EL (cell line): ENCODE measurements at places on chromosomes 13 and 19.

DNA sequence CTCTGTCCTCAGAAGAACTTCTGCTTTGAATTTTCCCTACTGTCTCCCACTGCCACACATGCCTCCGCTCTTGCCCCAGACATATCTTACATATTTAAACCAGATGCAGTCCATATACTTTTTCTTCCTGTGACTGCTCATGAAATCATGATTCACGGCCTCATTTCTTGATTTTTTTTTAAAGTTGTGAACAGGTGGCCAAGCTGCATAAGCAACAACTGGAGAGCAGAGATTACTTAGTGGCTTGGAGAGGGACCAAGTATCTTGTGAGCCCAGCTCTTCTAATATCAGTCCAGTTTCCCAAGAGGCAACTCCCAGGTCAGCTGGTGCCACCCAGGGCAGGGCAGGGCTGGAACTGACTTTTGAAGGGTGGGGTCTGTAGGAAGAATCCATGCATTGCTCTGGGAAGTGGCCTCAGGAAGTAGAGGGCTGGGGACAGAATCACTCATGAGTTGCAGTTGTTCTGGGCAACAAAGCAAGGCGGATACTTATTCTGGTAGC, 152.4 kb downstream of the LMO7 start:
- DNase-seq, result peak; percentile 82

- DNase-seq, result peak; percentile 9
These were observed 254.3 kb upstream of the SLITRK1 start for GRCh38 chr13:84136582-84136981.

DNA sequence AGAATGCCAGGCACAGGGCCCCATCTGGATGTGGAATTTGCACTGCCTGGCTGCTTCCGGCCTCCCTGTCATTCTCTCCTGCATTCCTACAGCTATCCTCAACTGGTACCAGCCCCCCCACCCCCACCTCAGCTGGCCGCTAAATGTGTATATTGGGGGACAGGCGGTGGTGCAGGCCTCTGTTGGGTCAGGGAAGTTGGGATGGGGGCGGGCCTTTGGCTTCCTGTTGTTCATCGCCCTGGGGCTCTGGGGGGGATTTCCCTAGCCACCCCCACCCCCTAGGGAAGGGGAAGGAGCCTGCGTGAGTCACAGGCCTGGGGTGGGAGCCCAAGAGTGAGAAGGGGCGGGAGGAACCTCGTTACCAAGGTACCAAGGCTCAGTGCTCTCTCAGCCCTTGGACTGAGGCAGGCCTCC, 10.6 kb downstream of the POU2F2 start:
- peak; percentile 99 for DNase-seq

- no peak for DNase-seq
These were observed 31.2 kb upstream of the SLC10A2 start for GRCh38 chr13:103097366-103097928.

GRCh38 chr13:39870197-39870747, 214.8 kb downstream of the COG6 start:
- peak; percentile 34 for DNase-seq

DNA sequence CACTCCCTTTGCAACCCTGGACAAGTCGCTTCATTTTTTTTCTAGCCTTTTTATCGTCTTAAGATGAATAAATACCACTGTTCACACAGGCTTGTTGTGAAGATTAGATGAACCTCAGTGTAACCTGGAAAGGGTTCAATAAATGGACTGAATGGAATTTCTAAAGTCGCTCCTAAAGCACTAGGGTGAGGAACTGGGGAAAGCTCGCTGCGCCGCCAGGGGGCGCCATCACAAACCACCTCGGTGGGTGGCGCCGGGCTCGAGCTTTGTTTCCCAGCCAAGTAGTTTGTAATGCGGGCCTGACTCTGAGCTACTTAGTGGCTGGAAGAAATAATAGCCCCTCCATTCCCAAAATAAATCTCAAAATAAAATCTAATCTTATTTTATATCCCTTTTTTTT, 2.2 kb upstream of the CEACAM6 start:
- peak; percentile 35 for DNase-seq

DNA sequence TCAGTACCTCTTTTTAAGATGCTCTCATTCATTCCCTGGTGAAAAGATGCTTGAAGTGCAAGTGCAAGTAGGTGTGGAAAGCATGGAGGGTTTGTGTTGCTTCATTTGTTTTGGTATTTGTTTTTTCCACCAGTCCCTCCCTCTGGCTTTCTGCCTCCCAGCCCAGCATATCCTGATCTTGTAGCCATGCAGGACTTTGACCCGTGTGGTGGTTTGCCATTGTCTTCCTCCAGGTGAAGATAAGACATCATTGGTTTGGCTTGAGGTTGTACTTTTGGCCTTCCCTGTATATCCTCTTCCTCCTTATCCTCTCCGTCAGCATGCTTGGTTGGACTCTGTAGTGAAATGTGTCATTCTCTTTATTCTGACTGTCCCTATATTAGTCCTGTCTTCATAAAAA, 9.1 kb downstream of the SPINT2 start:
- DNase-seq, result no peak

DNA sequence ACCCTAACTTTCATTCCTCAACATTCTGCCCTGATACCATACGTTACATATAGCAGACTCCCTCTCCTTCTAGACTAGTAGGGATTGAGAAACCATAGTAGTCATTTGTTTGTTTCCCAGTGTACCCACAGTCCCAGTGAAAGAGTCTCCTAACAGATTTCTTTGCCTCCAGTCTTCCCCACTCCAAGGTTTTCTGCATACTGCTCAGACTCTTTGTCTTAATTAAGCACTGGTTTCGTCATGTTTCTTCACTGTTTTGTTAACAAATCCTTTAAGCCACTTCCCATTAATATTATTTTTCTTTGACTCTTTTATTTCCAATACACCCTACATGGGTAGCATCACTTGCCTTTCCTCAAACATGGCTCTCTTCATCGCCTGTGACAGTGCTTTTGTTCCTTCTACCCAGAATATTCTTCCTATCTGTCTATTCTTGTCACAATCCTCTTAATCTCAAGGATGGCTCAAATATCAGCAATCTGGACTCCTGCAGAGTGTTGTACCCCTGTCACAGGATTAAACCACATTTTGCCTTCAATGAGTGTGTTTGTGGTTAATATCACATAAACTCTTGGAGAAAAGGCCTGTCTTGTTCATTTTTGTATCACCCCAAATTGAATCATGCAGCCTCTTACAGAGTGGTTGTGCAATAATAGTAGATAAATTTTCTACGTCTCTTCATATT, 92.7 kb upstream of the KLF12 start:
- no peak for DNase-seq

- no peak for DNase-seq
These were observed 47.0 kb downstream of the SERP2 start for GRCh38 chr13:44420376-44421220.

- peak; percentile 48 for DNase-seq
These were observed 42.0 kb downstream of the LNX2 start for GRCh38 chr13:27578121-27579030.

GRCh38 chr19:15128162-15128770, 21.1 kb downstream of the SYDE1 start:
- no peak for DNase-seq

- no peak for DNase-seq
These were observed 7.3 kb downstream of the METTL21C start for GRCh38 chr13:102687520-102687919.

- no peak for DNase-seq
These were observed 27.3 kb upstream of the LDLR start for GRCh38 chr19:11061952-11062351.

GRCh38 chr19:56423276-56423984, 19.3 kb downstream of the ZNF583 start:
- DNase-seq, result no peak

- no peak for DNase-seq
These were observed 61.1 kb downstream of the GSX1 start for GRCh38 chr13:27853335-27853734.

- peak; percentile 90 for DNase-seq
These were observed 7.7 kb downstream of the UBE2L5 start for GRCh38 chr13:30429721-30430694.

GRCh38 chr13:97342136-97342535, 91.8 kb upstream of the RAP2A start:
- no peak for DNase-seq

- DNase-seq, result no peak
These were observed 635.7 kb downstream of the UQCRFS1 start for GRCh38 chr19:28577233-28577632.

DNA sequence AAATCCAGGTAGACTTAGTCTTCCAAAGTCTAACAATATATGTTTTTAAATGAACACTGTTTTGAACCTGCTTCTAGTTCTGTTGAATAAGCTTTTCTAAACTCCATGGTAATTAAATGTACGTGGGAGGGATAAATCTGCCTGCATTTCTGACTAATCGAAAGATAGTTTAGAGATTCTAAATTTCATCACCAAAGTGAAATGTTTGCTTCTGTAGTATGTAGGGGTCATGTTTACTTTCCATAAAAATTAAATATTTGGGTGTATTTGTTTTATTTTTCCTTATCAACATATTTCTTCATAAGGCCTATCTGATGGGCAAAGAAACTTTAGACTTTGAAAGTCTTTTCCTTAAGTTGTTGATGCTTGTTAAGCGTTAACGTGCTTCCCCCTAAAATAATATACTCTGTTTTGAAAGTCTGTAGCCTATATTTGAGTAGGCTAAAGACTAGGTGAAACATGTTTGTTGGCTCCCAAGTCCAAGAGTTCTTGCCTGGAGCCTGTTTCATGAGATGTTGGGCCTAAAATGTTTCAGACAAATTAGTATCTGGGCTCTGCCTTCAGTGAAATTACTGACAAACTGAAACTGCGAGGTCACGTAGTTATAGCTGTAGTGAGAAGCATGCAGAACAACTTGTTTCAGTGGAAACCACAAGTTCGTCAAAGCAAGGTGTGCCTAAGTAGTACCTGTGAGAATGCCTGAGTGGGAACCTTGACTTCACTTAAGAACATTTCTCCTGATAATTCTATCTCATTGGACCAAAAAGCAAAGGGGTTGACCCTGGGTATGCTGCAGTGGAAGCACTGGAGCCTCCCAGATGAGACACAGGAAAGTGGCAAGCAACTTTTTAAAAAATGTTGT, 126.2 kb downstream of the LMO7 start:
- no peak for DNase-seq

- no peak for DNase-seq
These were observed 11.0 kb downstream of the PCDH9 start for GRCh38 chr13:67219113-67219512.

DNA sequence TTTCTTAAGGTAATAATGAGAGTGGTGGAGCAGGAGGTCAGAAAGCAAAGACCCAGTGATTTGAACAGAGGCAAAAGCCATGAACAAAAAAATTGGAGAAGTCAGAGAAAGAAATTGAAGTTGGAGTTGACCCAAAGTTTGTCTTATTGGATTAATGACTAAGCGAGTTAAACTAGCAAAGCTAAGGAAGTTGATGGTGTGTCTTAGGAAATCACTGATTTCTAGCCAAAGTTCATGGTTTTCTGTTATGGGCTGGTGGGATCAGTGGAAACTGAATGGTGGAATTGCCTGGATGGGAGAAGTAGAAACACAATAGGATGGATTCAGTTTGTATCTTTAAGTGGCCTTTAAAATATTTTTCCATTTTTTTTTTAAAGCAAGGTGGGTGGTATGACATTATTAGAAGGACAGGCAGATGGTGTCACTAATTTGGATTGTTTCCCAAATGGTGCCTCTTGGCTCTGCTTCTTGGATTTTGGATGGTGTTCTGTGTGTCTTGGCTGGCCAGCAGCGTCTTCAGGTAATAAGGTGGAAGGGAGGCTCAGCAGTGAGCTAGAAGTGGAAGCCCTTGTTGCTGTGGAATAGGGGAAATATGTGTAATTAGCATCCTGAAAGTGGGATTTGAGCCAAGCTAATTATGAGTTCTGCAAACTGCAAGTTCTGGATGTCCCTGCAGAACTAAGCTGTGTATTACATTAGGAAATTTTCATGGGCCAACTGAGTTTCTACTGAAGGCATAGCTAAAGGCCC, 302.9 kb downstream of the LMO7 start:
- DNase-seq, result no peak

GRCh38 chr19:23913931-23914330, 755 bp upstream of the ZNF726 start:
- no peak for DNase-seq

- DNase-seq, result no peak
These were observed 104.4 kb downstream of the KLF5 start for GRCh38 chr13:73162912-73163911.

DNA sequence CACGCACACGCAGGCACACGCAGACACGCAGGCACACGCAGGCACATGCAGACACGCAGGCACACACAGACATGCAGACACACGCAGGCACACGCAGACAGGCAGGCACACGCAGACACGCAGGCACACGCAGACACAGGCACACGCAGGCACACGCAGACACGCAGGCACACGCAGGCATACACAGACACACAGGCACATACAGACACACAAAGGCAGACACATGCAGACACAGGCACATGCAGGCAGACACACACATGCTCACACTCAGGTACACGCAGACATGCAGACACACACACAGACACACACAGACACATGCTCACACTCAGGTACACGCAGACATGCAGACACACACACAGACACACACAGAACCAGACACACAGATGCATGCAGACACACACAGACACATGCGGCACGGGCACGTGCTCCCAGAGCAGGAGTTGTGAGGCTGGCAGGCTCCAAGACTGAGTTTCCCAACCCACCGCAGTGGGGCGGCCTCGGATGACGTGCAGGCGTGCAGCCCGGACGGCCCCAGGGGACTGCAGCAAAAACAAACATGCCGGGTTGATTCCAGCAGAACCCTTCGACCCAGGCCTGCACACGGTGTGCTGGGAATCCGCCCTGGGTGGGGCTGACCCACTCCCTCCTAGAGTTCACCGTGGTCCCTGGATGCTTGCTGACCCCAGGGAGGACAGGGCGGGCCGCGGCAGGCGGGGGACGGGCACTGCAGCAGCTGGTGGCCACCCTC, 100.0 kb downstream of the GADD45B start:
- no peak for DNase-seq

- DNase-seq, result peak; percentile 80
These were observed 67.5 kb downstream of the STARD13 start for GRCh38 chr13:33218020-33218419.

GRCh38 chr19:34393031-34393430, 11.2 kb upstream of the PDCD2L start:
- no peak for DNase-seq

GRCh38 chr13:101454767-101455166, 2.3 kb downstream of the ITGBL1 start:
- DNase-seq, result peak; percentile 62

DNA sequence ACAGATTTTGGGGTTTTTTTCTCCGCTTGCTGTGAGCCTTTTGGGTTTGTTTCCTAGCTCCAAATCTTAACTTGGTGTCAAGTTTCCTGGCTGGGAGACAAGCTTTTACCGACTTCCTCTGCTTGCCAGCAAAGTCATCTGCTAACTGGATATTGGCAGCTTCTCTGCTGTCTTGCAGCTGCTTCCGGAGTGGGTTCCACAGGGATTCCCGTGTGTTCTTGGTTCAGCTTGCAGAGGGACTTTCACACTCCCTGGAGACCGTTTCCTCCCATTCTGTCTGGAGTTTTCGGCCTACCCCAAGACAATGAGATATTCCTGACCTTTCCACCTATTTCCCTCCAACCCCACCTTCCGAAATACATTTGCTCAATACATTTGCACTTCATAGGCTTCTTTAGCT, 2.2 kb upstream of the COLGALT1 start:
- DNase-seq, result peak; percentile 84
